Activated CD4-positive, alpha-beta T cell treated with anti-CD3 and anti-CD28 coated beads, Interleukin-2, amount 10 ng/mL, durations not matched to agents 7 days and 5 days (primary cell): ENCODE measurements at places on chromosomes 11 and 22.

DNA sequence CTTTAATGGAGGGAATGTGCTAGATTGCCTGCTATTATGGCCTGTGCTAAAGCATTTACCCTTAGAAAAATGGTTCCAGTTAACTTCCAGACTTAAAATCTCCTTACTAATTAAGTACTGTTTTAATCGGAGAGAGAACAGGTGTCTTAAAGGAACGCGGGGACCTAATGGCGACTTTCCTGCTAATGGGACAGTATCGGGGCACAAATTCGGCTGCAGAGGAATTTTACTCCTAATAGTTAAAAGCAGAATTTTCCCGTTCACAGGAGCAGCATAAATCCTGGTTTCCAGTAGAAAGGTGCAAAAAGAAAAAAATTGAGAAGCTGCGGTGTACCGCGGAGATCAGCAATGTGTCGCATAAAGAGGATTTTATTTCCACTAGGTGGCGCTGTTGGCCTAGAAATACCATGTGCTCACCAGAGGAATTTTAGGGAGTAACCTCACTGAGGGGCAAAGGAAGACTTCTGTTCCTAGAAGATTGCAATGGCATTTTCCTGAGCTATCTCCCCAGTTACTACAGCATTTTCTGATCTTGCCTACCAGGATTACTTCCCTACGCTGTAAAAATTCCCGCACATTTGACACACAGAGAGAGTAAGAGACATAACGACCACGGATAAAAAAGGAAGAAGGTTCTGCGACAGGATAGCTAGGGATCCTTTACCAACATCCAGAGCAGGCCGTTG lies 44.5 kb downstream of the ZNF280B start:
- no peak overlapping the region for H3K27ac ChIP-seq
- H3K4me3 ChIP-seq, result no peak overlapping the region
- H3K4me1 ChIP-seq, result no peaks in the 10 kb centered on the region

- H3K4me1 ChIP-seq, result no peaks in the 10 kb centered on the region
- peaks cover 25% of the 10 kb centered on the region for H3K27me3 ChIP-seq
- H3K36me3 ChIP-seq, result no peaks in the 10 kb centered on the region
- no peak for DNase-seq
- H3K27ac ChIP-seq, result no peak overlapping the region
Observed at GRCh38 chr22:36682811-36683210, 20.7 kb downstream of the CACNG2 start.

- no peak for DNase-seq
- peaks cover 32% of the 10 kb centered on the region for H3K27me3 ChIP-seq
- H3K4me3 ChIP-seq, result no peak overlapping the region
- H3K27ac ChIP-seq, result no peak overlapping the region
- no peaks in the 10 kb centered on the region for H3K36me3 ChIP-seq
Observed at GRCh38 chr11:69981119-69981784, 96.9 kb upstream of the ANO1 start.

DNA sequence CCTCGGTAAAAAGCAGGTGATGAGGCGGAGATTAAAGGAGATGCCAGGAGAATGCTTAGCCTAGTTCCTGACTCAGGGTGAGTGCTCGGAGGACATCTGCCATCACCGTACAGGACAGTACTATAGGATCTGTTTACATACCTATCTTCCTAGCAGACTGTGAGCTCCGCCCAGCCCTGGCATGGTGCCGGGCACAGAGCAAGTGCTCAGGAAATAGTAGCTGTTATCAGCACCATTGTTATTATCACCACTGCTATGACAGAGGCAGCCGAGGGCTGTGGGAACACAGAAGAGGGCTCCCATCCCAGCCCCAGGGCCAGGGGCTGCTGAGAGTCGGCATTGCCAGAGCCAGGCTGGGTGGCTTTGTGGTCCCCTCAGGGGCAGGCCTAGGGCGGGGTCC lies 642 bp upstream of the SEPTIN3 start:
- H3K36me3 ChIP-seq, result no peaks in the 10 kb centered on the region
- no peak overlapping the region for H3K27ac ChIP-seq
- peaks cover 5% of the 10 kb centered on the region for H3K4me1 ChIP-seq
- H3K4me3 ChIP-seq, result no peak overlapping the region
- DNase-seq, result no peak

DNA sequence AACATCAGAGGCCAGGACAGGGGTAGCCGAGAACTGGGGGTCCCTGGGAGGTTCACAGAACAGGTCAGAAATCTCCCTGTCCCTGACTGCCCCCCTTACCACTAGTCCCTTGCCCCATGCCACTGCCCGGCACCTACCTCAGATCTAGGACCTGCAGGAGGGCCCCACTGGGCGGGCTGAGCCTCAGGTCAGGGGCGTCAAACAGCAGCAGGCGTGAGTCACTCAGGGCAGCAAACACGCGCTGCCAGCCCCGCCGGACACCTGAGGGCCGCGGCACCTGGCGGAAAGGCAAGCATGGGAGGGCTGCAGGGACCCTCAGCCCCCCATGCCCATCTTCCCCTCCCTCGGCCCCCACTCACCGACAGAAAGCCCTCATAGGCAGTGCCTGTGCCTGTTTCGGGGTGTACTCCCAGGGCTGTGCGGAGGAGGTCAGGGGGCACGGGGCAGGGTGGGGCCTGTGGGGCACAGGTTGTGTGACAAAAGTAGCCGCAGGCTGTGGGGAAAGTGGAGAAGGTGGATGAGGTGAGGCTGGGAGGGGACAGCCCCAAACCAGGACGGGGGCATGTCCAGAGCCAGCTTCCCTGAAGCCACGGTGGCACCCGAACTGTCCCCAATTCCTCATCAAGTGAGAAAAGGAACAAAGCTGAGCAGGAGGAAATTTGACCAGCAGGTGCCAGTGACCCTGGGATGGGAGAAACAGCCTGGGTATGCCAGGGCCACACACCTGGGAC lies 11.8 kb downstream of the CDC42BPG start:
- H3K27ac ChIP-seq, result no peak overlapping the region
- H3K4me3 ChIP-seq, result no peak overlapping the region
- no peak for DNase-seq
- no peaks in the 10 kb centered on the region for H3K36me3 ChIP-seq
